ENCODE measurements at places on chromosomes 1 and 21. TPM values are rescaled to one million over a fixed set of nuclear protein-coding genes. Genes with fewer than 3 reads are reported as not detected.

DNA sequence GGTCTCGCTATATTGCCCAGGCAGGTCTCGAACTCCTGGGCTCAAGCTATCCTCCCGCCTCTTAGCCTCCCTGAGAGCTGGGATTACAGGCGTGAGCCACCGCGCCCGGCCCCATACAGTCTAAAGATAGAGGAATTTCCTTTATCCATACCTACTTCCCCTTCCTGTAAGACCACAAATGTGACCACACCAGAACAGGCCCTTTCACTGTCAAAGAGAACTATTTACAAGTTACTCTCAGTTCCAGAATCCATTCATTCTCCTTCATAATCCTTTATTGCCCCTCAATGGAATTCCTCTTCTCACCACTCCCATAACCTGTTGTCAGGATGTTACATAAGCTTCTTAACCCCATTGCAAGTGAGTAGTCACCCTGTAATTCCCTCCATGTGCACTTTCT, 26.3 kb upstream of the SLC5A9 start:
- no peak for DNase-seq

- no peak for DNase-seq
Measured at GRCh38 chr1:167114725-167115124, 20.9 kb downstream of the STYXL2 start.

GRCh38 chr1:216330262-216330661, 93.0 kb downstream of the USH2A start:
- DNase-seq: no peak

- DNase-seq: peak; percentile 61
Measured at GRCh38 chr21:44982558-44983250, 42.9 kb downstream of the SLX9 start.

DNA sequence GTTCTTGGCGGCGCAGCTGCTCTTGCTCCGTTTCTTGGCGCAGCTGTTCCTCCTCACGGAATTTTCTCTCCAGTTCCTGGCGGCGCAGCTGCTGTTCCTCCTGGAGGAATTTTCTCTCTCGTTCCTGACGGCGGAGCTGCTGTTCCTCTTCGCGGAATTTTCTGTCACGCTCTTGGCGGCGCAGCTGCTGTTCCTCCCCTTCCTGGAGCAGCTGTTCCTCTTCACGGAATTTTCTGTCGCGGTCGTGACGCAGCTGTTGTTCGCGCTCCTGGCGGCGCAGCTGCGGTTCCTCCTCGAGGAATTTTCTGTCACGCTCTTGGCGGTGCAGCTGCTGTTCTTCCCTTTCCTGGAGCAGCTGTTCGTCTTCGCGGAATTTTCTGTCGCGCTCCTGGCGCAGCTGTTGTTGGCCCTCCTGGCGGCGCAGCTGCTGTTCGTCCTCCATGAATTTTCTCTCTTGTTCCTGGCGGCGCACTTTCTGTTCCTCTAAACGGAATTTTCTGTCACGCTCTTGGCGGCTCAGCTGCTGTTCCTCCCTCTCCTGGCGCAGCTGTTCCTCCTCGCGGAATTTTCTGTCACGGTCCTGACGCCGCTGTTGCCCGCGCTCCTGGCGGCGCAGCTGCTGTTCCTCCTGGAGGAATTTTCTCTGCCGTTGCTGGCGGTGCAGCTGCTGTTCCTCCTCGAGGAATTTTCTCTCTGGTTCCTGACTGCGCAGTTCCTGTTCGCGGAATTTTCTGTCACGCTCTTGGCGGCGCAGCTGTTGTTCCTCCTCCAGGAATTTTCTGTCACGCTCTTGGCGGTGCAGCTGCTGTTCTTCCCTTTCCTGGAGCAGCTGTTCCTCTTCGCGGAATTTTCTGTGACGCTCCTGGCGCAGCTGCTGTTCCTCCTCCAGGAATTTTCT, 7.0 kb downstream of the TCHH start:
- DNase-seq: no peak

- no peak for DNase-seq
Measured at GRCh38 chr1:230211436-230212145, 144.6 kb downstream of the GALNT2 start.

- no peak for DNase-seq
Measured at GRCh38 chr1:243746751-243747150, 103.3 kb downstream of the AKT3 start.

DNA sequence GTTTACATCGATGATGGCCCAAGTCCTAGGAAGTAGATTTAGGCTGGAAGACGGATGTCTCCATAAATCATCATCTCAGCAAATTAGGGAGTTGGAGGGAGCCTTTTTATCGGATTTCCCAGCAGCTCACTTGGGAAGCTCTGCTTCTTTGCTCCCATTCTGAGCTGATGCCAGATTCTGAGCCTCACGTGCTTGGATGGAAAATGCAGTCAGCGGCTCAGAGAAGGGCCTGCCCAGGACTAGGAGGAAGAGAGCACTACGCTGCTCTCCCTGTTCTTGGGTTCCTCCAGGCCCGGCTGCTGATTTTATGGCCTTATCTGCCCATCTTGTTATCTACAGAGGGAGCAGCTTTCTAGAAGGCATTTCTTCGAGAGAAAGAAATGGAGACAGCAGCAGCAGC, 42.0 kb downstream of the UBIAD1 start:
- no peak for DNase-seq

GRCh38 chr1:93025572-93025971, 53.5 kb upstream of the MTF2 start:
- DNase-seq: no peak

DNA sequence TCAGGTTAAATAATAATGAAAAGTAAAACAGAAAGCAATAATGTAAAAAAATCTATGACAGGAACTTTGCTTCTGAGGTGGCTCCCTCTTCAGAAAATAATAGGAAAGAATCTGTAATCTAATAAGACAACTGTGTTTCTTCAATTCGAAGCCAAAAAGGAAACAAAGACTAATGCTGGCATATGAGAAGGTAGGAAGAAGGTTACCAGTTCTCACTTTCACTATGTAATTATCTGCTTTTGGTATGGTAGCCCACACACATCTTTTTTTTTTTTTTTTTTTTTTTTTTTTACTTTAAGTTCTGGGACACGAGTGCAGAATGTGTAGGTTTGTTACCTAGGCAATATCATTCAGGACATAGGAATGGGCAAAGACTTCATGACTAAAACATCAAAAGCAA, 47.1 kb downstream of the COP1 start:
- DNase-seq: no peak

- DNase-seq: no peak
Measured at GRCh38 chr1:15627343-15627988, 10.2 kb downstream of the DDI2 start.

GRCh38 chr21:9735421-9735961, 785.9 kb upstream of the TPTE start:
- DNase-seq: no peak

DNA sequence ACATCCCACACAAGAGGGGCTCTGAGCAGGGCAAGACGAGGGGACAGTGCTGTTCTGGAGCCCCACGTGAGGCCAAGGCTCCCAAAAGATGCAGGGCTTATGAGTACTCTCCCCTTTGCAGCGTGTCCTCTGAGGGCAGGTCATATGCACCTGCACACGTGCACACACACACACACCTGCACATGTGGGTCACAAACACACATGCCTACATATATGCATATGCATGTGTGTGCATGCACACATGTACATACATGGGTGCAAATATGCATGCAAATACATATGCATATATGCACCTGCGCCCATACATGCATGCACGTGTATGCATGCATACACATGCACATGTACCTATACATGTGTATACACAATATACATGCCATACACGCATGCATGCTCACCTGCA, 197.9 kb downstream of the NPHP4 start:
- DNase-seq: no peak

DNA sequence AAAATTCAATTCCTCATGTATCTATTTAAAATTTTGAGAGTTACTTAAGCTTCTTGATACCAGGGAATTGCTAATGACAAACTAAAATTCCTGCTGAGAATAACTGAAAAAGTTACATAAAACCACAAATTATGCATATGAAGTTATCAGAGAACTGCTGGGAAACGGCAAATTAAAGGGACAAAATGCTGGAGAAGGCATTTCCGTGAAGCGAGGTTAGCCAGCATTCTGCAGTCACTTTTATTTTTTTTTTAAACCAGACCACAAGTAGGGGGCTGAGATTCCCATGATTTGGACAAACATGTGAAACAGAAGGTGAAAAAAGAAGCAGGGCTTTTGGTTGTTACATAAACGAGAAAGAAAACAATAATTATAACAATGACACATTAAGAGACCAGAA, 737.6 kb upstream of the CHRM3 start:
- DNase-seq: no peak

DNA sequence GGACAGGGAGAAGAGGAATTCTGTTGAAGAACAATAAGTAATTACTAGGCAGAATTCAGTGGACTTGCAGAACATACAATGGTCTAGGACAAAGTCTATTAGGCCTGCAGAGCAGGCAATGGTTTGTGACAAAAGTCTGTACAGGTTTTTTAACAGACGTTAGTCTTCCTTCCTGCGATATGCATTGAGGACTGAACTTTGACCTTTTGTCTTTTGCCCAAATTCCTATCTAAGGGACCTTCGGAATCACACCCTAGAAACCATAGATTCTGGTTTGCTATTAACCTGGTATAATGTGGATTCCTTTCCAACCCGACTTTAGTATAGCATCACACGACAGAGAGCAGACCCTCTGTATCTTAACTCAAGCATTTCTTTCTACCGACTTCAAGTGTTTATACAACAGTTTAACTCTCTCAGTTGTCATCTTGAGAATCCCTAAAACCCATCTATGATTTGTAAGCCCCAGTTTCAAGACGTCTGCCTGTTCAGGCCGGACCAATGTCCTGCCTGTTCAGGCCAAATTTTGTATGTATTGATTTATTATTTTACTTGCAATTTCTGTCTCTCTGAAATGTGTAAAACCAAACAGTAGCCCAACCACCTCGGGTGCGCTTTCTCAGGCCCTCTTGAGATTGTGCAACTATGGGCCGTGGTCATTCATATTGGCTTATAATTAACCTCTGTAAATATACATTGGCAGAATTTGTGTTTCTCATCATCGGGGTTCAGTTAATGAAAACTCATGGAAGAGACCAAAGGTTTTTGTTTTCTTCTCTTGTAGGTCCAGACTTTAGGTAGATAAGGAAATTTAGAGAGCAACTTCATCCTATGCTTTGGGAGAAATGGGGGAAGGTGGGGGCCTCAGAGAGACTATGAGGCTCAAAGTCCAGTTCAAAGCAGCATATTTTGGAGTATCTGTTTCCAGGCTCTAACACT, 76.9 kb upstream of the TNFSF18 start:
- no peak for DNase-seq

The GFI1 gene
- total RNA-seq: 0.41 TPM

The PLPPR4 gene
- 0.49 TPM for total RNA-seq

The FCRL6 gene
- total RNA-seq: not detected

The C1orf94 gene
- not detected for total RNA-seq

The TNFRSF1B gene
- 18.6 TPM for total RNA-seq

The CTH gene
- 4.6 TPM for total RNA-seq

The LAMC2 gene
- 4.1 TPM for total RNA-seq

The SESN2 gene
- 6.1 TPM for total RNA-seq

The SPSB1 gene
- 30.0 TPM for total RNA-seq
